Heart left ventricle (tissue), 16 donors: ENCODE measurements at places on chromosomes 7 and 10. TPM values are rescaled to one million over a fixed set of nuclear protein-coding genes. Genes with fewer than 3 reads are reported as not detected.

- DNase-seq = no peak
Measured at GRCh38 chr7:42103020-42103419, 134.0 kb downstream of the GLI3 start.

GRCh38 chr7:47327346-47327697, 254.6 kb downstream of the TNS3 start:
- no peak for DNase-seq

ACSL5 gene
- total RNA-seq = 14.1 TPM

TMEM229A gene
- not detected for total RNA-seq

DLX6 gene
- total RNA-seq = 0.21 TPM
